CD4-positive, alpha-beta T cell treated with Interleukin-21 for 1 hour (primary cell): ENCODE measurements at places on chromosomes 1 and 21.

GRCh38 chr1:17212009-17212408 is 7.1 kb downstream of the PADI1 start:
- no peak for DNase-seq

DNA sequence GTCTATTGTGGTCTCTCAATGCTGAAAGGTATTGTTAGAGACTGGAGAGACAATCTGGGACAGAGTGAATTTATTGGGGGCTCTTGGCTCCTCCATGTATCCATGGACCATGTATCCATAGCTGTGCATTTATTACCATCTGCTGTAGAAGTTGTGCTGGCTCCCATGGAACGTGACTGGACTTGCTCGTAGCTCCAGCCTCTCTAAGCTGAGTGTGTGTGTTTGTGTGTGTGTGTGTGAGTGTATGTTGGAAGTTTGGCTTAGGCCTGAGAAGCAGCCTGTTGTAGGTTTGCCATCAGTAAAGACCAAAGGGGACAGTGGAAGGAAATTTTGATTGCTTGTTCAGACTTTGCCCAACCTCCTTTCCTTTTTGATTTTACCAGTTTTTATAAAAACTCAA is 105.7 kb upstream of the USP24 start:
- no peak for DNase-seq

- DNase-seq: no peak
These were observed 30.5 kb downstream of the SLC30A1 start for GRCh38 chr1:211548321-211549091.

GRCh38 chr1:76867342-76868130 is at the start of gene ST6GALNAC5:
Gene ST6GALNAC5, plus strand, starts transcription at chr1:76867480.
- no peak for DNase-seq

- no peak for DNase-seq
These were observed 19.3 kb downstream of the PRKACB start for GRCh38 chr1:84163123-84163931.

GRCh38 chr21:27477296-27477695 is 510.4 kb upstream of the ADAMTS5 start:
- DNase-seq: no peak

- DNase-seq: no peak
These were observed 3.8 kb upstream of the C2CD4D start for GRCh38 chr1:151843398-151843797.

GRCh38 chr1:55041613-55042012 is 2.3 kb downstream of the PCSK9 start:
- no peak for DNase-seq

- DNase-seq: no peak
These were observed 2.0 kb upstream of the OR2AK2 start for GRCh38 chr1:247962911-247963588.

DNA sequence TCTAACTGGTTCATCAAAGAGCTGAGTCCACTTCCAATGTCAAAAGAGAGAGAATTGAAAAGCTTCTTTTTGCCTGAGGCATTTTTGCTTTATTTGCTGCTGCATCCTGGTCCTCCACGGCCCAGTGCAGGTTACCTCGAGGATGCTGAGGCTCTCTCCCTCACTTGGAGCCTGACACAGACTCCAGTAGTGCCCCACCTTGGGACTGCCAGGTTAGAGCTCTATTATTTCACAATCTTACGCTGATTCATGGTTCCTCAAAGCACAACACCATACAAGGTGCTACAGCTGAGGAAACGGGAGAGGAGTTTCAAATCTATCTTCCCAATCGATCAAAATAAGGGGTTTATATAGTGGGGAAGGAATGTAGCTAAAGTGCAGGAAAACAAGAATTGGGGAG is 13.6 kb upstream of the PLPPR4 start:
- DNase-seq: no peak
